CD4-positive, alpha-beta T cell treated with Interleukin-12 subunit alpha and Interleukin-12 subunit beta, for 1 hour (primary cell): ENCODE measurements at places on chromosomes 2 and 18.

DNA sequence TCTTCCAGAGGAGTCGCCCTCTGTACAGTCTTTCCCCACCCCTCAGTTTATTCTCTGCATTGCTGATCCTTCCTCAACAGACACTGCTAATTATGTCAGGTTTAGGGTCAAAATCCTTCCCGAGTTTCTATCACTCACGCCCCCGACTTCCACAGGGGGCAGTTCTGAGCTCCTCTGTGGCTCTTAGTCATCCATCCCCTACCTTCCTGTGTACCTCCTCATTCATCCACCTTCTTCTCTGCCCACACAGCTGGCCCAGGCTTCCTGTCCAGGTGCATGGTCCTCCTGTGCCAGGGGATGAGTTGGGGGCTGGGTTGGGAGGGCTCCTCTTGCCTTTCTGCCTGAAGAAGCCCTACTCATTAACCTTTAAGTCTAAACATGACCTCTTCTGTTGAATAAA, 202.9 kb downstream of the ARL4C start:
- DNase-seq = no peak

DNA sequence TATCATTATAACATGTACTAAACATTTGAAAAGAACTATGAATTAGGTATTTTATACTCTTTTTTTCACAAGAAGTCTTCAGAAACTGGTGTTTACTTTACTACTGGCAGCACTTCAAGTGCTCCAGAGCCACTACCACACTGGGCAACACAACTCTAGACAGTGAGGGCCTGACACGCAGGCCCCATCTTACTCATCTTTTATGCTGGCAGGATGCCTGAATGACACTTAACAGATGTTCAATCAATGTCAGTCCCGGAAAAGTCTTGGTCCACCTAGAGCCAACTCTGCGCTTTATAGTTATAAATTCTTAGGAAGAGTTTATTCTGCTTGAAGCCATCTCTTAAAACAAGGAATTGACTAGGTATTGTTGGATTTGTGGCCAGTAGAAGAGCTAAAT, 8.7 kb upstream of the WIPF1 start:
- peak; percentile 53 for DNase-seq

DNA sequence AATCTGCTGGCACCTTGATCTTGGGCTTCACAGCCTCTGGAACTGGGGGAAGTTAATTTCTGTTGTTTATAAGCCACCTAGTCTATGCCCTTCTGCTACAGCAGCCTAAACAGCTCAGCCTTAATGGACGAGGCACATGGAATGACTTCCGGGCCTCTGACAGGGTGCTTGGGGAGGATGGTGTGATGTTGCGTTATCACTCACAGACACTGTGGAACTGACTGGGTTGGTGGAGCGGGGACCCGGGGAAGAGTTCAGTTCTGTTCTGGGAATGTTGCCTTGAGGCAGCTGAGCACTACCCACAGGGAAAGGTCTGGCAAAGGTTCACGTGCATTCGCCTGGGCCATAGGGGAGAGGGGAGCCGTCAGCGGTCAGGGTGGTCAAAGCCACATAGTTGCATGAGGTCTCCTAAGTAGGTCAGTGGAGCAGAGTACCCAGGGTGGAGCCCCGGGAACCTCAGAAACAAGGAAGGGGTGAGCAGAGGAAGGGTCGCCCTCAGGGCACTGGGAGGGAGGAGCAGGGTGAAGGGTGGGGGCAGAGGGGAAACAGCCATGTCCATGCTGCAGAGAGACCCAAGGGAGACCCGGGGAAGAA, 36.2 kb downstream of the LRRFIP1 start:
- no peak for DNase-seq

- no peak for DNase-seq
Measured at GRCh38 chr2:216803791-216804190, 56.1 kb downstream of the TNP1 start.
